Progenitor cell of endocrine pancreas (in vitro differentiated cells): ENCODE measurements at places on chromosomes 5 and 9.
A peak's percentile ranks its signal among the peaks of the same experiment; 100 is the strongest.

- H3K27me3 ChIP-seq, result no peaks in the 10 kb centered on the region
- no peak for DNase-seq
- H3K36me3 ChIP-seq, result no peaks in the 10 kb centered on the region
- H3K4me1 ChIP-seq, result peaks cover 4% of the 10 kb centered on the region
Observed at GRCh38 chr5:67192719-67193438, 3.7 kb downstream of the CD180 start.

DNA sequence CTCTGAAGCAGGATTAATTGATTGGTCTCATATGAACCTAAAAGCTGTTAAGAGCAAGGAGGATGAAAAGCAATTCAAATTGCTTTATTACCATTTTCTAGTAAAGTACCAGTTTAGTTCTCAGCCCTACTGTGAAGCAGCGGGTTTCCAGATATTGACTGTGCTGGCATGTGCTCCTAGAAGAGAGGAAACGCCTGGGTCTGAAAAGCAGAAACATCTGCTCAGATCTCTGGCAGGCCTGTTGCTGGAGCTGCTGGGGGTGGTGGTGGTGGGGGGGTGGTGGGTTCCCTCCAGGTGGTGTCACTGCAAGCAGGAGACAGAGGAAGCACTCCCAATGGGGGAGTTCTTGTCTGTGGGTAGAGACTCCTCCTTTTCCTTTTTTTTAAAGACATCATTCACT lies 105.5 kb upstream of the ZNF462 start:
- DNase-seq, result no peak
- H3K4me1 ChIP-seq, result peaks cover 26% of the 10 kb centered on the region
- no peak overlapping the region for H3K27ac ChIP-seq
- H3K27me3 ChIP-seq, result no peaks in the 10 kb centered on the region
- no peaks in the 10 kb centered on the region for H3K36me3 ChIP-seq

DNA sequence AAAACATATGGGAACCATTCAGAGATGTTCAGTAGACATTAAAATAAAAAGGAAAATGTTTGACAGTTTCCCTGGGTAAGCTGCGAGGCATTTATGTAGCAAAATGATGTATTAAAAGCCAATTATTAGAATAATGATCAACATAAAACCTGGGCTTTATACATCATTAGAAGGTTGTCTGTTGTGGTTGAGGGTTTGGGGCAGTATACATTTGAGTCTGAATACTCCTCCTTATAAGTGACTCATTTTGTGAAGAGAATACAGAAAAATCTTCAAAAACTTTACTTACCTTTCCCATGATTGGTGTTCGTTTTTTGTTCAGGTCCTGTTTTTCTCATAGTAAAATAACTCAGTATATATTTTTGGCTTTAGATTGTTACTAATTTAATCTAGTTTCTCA lies 119.5 kb downstream of the ZCCHC7 start:
- no peak for DNase-seq
- H3K4me1 ChIP-seq, result peaks cover 2% of the 10 kb centered on the region
- H3K27ac ChIP-seq, result no peak overlapping the region
- no peak overlapping the region for H3K4me3 ChIP-seq
- no peaks in the 10 kb centered on the region for H3K27me3 ChIP-seq

GRCh38 chr5:4572311-4573100 lies 567.6 kb upstream of the ADAMTS16 start:
- H3K27ac ChIP-seq, result no peak overlapping the region
- no peaks in the 10 kb centered on the region for H3K36me3 ChIP-seq
- peaks cover 3% of the 10 kb centered on the region for H3K4me1 ChIP-seq
- no peak overlapping the region for H3K4me3 ChIP-seq

- peaks cover 30% of the 10 kb centered on the region for H3K27me3 ChIP-seq
- H3K4me3 ChIP-seq, result no peak overlapping the region
- no peaks in the 10 kb centered on the region for H3K4me1 ChIP-seq
- DNase-seq, result no peak
Observed at GRCh38 chr9:37729499-37729898, 24.1 kb upstream of the TRMT10B start.

DNA sequence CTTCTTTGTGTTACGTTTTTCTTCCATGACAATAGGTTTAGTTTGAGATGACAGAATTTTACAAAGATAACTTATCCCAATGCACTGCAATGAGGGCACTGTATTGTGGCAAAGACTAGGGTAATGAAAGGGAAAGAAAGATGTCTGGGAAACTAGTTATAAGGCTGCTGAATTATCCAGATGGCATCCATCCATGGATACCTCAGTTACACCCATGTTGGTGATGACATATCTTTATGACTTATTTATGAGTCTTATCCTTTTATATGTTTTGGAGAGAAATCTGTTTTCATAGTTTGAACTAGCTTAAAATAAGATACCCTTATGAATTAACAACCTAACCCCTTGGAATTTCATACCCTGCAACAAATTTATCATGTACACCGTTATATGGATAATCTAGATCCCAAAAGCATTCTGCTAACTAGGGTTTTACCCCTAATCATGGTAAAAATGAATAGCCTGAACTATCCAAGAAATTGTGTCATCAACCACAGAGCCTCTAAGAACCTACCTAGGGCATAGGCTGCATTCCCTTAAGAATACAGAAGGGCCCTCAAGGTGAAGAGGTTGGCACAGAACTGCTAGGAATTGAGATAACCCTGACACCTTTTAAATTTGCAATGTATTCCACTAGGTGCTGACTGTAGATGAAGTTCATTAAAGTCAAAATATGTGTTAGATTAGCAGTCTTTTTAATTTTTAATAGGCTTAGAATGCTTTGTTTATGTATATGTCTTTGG lies 49.5 kb upstream of the RORB start:
- no peaks in the 10 kb centered on the region for H3K36me3 ChIP-seq
- DNase-seq, result no peak
- H3K27ac ChIP-seq, result no peak overlapping the region
- H3K4me1 ChIP-seq, result no peaks in the 10 kb centered on the region
- no peak overlapping the region for H3K4me3 ChIP-seq

GRCh38 chr5:167764641-167765289 lies 526.7 kb upstream of the WWC1 start:
- peaks cover 3% of the 10 kb centered on the region for H3K27me3 ChIP-seq
- H3K27ac ChIP-seq, result peak overlapping the region; percentile 3
- H3K4me1 ChIP-seq, result peaks cover 2% of the 10 kb centered on the region
- no peak for DNase-seq
- H3K36me3 ChIP-seq, result no peaks in the 10 kb centered on the region
- H3K4me3 ChIP-seq, result no peak overlapping the region

GRCh38 chr5:34580983-34581382 lies 75.1 kb upstream of the RAI14 start:
- no peak for DNase-seq
- H3K36me3 ChIP-seq, result peaks cover 3% of the 10 kb centered on the region
- H3K4me1 ChIP-seq, result peaks cover 13% of the 10 kb centered on the region
- H3K27me3 ChIP-seq, result no peaks in the 10 kb centered on the region

- DNase-seq, result no peak
- no peaks in the 10 kb centered on the region for H3K4me1 ChIP-seq
- H3K36me3 ChIP-seq, result no peaks in the 10 kb centered on the region
- no peaks in the 10 kb centered on the region for H3K27me3 ChIP-seq
- no peak overlapping the region for H3K27ac ChIP-seq
Observed at GRCh38 chr5:62825623-62826220, 247.1 kb downstream of the LRRC70 start.

DNA sequence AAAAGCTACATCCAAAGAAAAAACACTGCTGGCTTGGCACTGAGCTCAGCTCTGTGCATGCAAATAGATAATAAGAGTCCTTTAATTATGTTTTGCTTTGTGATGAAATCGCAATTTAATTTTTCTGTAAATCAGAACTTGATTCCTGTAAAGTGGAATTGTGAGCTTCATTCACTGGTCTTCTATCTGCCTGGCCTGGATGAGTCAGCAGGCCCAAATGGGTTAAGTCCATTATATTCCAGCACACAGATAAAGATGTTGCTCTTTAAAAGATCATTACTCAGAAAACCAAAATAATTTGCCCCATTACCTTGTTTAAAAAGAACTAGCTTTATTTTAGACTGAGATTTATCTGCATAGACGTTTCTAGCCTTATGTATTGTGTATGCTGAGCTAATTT lies 90.4 kb downstream of the CARTPT start:
- no peak for DNase-seq
- H3K27ac ChIP-seq, result no peak overlapping the region
- H3K4me1 ChIP-seq, result peaks cover 5% of the 10 kb centered on the region

GRCh38 chr5:81971111-81971711 lies 612 bp upstream of the ATG10 start:
- H3K4me1 ChIP-seq, result peaks cover 13% of the 10 kb centered on the region
- no peaks in the 10 kb centered on the region for H3K27me3 ChIP-seq
- H3K36me3 ChIP-seq, result no peaks in the 10 kb centered on the region
- peak overlapping the region; percentile 81 for H3K4me3 ChIP-seq
- peak overlapping the region; percentile 93 for H3K27ac ChIP-seq
- no peak for DNase-seq

DNA sequence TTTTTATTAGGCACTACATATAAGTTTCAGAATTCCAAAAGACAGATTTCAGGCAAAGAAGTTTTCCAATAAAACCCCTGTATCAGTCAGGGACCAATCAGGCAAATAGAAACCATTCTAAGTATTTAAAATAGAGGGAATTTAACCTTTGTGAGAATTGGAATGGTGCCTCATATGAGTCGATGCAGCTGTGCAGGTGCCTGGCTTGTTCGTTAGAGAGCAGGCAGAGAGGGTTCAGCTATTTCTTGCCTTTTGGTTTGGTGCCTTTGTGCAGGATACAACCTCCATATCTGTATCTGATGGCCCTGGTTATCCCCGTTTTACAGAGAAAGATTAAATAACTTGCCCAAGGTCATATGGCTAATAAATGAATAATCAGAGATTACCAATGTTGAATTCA lies 6.0 kb upstream of the DDX4 start:
- no peaks in the 10 kb centered on the region for H3K27me3 ChIP-seq
- no peaks in the 10 kb centered on the region for H3K36me3 ChIP-seq
- no peaks in the 10 kb centered on the region for H3K4me1 ChIP-seq
- no peak overlapping the region for H3K27ac ChIP-seq
- H3K4me3 ChIP-seq, result no peak overlapping the region

GRCh38 chr5:36637101-36637500 lies 30.7 kb downstream of the SLC1A3 start:
- no peak overlapping the region for H3K27ac ChIP-seq
- no peaks in the 10 kb centered on the region for H3K27me3 ChIP-seq
- no peak for DNase-seq
- H3K36me3 ChIP-seq, result peaks cover 3% of the 10 kb centered on the region
- no peak overlapping the region for H3K4me3 ChIP-seq

DNA sequence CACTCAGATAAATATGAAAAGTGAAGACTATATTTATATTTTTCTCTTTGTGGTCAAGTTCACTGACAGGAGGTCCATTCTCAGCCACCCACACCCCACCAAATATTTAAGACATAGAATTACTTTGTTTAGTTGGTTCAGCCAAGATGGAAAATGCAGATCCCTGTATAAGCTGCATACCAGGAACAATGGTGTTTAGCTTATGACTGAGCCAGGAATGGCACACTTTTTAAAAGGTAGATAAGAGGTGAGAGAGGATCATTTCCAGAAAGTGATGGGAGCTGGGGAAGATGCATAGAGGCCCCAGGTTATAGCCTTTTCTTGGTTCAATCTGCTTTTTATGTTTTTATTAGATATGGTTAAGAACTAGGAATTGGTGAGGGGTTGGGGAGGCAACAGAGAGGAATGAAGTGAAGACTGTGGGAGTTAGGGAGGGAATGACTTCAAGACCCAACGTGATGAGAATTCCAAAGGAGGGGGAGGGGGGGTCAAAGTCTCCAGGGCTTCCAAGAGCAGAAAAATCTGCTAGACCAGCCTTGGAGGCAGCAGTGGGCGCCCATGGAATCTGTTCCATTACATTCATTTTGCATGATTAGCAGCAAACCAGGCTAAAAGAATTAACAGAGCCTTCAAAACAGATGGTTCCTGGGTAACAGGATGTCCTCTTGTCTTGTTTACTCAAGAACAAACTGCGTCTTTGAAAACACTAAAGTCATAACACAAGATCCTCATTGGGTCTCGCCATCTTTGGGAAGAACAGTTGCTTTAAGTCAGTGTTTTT lies 95.2 kb downstream of the FGF1 start:
- H3K27ac ChIP-seq, result no peak overlapping the region
- H3K4me3 ChIP-seq, result no peak overlapping the region
- H3K36me3 ChIP-seq, result no peaks in the 10 kb centered on the region

DNA sequence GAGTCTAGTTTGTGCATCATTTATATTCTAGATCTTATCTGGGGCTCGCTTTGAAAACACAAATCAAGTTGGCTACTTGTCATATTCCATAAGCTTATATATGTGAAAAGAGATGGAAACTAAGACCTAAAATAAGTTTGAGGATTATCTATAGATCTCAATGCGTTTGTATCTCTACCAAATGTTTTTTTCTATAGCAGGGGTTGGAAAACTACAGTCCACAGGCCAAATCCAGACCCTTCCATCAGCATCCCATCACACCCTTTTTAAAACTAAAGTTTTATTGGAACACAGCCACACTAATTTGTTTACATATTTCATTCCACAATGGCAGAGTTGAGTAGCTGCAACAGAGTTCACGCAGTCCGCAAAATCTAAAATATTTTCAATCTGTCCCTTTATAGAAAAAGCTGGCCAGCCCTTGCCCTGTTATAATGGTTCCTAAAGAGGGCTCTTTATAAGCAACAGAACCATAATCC lies 230.0 kb downstream of the ADAMTSL1 start:
- no peaks in the 10 kb centered on the region for H3K27me3 ChIP-seq
- no peak overlapping the region for H3K27ac ChIP-seq
- DNase-seq, result no peak
- H3K36me3 ChIP-seq, result peaks cover 1% of the 10 kb centered on the region

- H3K36me3 ChIP-seq, result no peaks in the 10 kb centered on the region
- H3K4me3 ChIP-seq, result no peak overlapping the region
- peak; percentile 64 for DNase-seq
- H3K4me1 ChIP-seq, result peaks cover 2% of the 10 kb centered on the region
Observed at GRCh38 chr5:141742866-141743851, 61.1 kb upstream of the ARAP3 start.

GRCh38 chr5:146523698-146524097 lies 7.7 kb upstream of the GPR151 start:
- H3K27me3 ChIP-seq, result peaks cover 11% of the 10 kb centered on the region
- DNase-seq, result no peak
- no peak overlapping the region for H3K27ac ChIP-seq
- H3K4me3 ChIP-seq, result no peak overlapping the region

DNA sequence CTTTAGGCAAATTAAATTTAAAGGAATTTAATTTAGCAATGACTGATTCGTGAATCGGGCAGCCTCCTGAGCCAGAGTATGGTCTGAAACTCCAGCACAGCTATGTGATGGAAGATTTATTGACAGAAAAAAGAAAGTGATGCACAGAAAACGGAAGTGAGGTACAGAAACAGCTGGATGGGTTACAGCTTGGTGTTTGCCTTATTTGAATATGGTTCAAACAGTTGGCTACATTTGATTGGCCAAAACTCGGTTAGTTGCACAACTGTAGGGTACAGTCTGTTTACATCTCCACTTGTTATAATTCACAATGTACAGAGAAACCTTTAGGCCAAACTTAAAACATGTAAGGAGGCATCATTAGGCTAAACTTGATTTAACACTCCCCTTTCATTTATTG lies 1716.1 kb upstream of the C9orf72 start:
- H3K27ac ChIP-seq, result no peak overlapping the region
- no peak for DNase-seq
- H3K27me3 ChIP-seq, result no peaks in the 10 kb centered on the region
- no peaks in the 10 kb centered on the region for H3K4me1 ChIP-seq
- H3K36me3 ChIP-seq, result no peaks in the 10 kb centered on the region
- H3K4me3 ChIP-seq, result no peak overlapping the region
